GM23338 (cell line): ENCODE measurements at places on chromosomes 1 and 21.
A peak's percentile ranks its signal among the peaks of the same experiment; 100 is the strongest.

GRCh38 chr1:235068158-235069121 lies 60.2 kb downstream of the TOMM20 start:
- DNase-seq, result no peak
- no peak overlapping the region for H3K27ac ChIP-seq
- H3K27me3 ChIP-seq, result no peaks in the 10 kb centered on the region
- no peaks in the 10 kb centered on the region for H3K4me1 ChIP-seq
- H3K4me3 ChIP-seq, result no peak overlapping the region

- peak; percentile 9 for DNase-seq
- H3K4me3 ChIP-seq, result no peak overlapping the region
- 0 out of 2 replicates have a peak, but pooled peaks cover 4% of the 10 kb centered on the region for H3K4me1 ChIP-seq
- H3K36me3 ChIP-seq, result no peaks in the 10 kb centered on the region
- H3K27me3 ChIP-seq, result no peaks in the 10 kb centered on the region
These were observed 100.7 kb upstream of the KCTD3 start for GRCh38 chr1:215466361-215466760.

DNA sequence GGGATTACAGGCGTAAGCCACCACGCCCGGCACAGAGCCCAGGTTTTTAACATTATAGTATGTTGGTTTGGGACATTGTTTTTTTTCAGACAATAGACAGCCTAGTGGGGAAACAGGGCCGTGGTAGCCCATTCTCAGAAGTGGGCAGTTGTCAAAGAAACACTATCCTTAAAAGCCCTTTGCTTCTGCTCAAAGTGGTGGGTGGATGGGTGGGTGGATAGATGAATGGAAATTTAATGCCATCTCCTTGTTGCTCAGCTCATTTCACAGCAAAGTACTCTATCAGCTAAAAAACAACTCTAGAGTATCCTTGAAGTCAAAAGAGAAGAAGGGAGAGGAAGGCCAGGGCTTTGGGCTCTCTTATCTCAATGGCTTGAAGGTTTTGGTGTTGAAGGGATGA lies 137.8 kb downstream of the RRAGC start:
- H3K36me3 ChIP-seq, result no peaks in the 10 kb centered on the region
- peaks cover 7% of the 10 kb centered on the region for H3K4me1 ChIP-seq
- peaks cover 7% of the 10 kb centered on the region for H3K27me3 ChIP-seq

GRCh38 chr1:183956559-183957188 lies 80.9 kb downstream of the COLGALT2 start:
- H3K4me1 ChIP-seq, result no peaks in the 10 kb centered on the region
- H3K36me3 ChIP-seq, result no peaks in the 10 kb centered on the region
- no peak overlapping the region for H3K4me3 ChIP-seq
- no peak overlapping the region for H3K27ac ChIP-seq
- H3K27me3 ChIP-seq, result no peaks in the 10 kb centered on the region

- DNase-seq, result no peak
- H3K4me1 ChIP-seq, result peaks cover 18% of the 10 kb centered on the region
- no peak overlapping the region for H3K27ac ChIP-seq
- H3K27me3 ChIP-seq, result no peaks in the 10 kb centered on the region
- no peaks in the 10 kb centered on the region for H3K36me3 ChIP-seq
These were observed 45.7 kb downstream of the MAP3K21 start for GRCh38 chr1:233373226-233373625.

- H3K27ac ChIP-seq, result no peak overlapping the region
- no peak for DNase-seq
- H3K27me3 ChIP-seq, result no peaks in the 10 kb centered on the region
These were observed 18.5 kb downstream of the SLC66A1 start for GRCh38 chr1:19330449-19331135.
